Naive thymus-derived CD4-positive, alpha-beta T cell (primary cell): ENCODE measurements at places on chromosomes 16 and 17. TPM values are rescaled to one million over a fixed set of nuclear protein-coding genes. Genes with fewer than 3 reads are reported as not detected.

GRCh38 chr17:73278049-73278464 lies 16.4 kb upstream of the CPSF4L start:
- no peak for DNase-seq

DNA sequence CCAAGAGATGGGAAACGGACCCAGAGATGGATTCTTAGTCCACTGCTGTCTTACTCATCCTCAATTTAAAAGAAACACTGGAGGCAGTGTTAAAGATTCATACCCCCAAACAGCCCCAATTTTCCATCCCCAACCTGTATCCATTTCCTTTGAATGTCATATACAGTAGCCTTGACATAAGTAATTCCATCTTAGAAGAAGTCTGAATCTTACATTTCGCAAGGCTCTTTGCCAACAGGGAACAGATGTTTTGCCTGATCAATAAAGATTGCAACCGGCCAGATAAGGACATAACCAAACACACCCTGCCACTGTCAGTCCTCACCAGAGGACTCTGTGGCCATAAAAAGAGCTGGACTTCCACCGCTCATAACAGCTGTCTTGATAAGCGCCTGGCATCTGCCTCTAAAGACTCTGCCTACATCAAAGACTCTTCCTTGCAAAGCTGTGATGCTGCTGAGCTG lies 59.0 kb upstream of the MED9 start:
- no peak for DNase-seq

Gene VKORC1
- total RNA-seq = 35.6 TPM

Gene ATP2A1
- total RNA-seq = 1.4 TPM

DNA sequence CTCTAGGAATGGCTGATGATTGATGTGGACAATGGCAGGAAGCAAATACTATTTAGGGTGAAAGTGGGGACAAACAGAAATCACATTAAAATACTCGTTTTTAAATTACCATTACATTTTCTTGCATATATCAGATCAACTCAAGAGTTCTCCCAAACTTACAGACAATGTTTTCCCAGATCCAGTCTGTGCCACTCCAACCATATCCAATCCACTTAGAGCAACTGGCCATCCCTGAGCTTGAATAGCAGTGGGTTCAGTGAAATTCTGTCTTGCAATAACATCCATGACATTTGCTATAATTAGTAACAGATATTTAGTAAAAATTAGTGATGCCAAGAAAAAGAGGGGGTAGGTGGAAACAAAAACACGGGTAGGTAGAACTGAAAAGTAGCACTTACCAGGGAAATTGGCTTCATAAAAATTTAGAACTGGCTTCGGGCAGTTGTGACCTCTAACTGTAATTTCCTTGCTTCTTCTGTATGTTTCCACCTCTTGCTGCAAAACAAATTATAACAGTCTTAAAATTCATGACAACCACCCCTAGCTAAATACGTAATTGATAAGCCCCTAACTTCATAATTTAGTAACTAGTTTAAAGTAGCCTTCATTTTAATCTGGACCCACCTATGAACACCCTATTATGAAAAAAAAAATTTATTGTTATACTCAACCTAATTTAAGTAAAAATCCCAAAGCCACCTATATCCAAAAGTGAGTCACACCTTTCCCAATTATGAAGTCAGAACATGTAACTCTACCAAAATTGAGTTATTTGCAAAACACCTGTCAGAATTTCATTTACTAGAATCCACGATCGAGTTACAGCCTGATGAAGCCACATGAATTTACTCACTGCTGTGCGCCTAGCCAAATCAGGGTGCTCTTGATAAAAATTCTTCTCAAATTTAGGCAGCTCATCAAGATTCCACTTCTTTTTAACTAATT lies 2.0 kb downstream of the DDX5 start:
- no peak for DNase-seq

DNA sequence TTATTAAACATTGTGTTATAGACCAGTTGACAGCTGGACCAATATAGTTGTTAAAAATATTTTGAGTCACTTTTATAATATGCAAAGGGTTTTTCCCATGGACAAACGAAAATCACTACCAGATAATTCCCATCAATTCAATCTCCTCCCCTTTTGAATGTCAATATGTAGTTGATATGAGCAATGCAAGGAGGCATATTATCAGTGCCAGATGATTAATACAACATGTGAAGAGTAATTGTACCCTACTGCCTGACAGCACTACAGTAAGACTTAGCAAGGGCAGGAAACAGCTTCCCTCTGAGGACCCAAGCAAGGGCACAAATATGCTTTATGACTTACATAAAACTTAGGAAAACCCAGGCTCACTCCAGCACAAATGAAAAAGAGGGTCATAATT lies 17.3 kb downstream of the KANSL1 start:
- no peak for DNase-seq

Gene XYLT1
- total RNA-seq = 29.6 TPM

GRCh38 chr17:61362852-61363600 lies 36.6 kb upstream of the TBX2 start:
- DNase-seq = no peak

Gene GAA
- 54.6 TPM for total RNA-seq

GRCh38 chr17:30101686-30102390 lies 14.8 kb upstream of the NSRP1 start:
- DNase-seq = no peak

DNA sequence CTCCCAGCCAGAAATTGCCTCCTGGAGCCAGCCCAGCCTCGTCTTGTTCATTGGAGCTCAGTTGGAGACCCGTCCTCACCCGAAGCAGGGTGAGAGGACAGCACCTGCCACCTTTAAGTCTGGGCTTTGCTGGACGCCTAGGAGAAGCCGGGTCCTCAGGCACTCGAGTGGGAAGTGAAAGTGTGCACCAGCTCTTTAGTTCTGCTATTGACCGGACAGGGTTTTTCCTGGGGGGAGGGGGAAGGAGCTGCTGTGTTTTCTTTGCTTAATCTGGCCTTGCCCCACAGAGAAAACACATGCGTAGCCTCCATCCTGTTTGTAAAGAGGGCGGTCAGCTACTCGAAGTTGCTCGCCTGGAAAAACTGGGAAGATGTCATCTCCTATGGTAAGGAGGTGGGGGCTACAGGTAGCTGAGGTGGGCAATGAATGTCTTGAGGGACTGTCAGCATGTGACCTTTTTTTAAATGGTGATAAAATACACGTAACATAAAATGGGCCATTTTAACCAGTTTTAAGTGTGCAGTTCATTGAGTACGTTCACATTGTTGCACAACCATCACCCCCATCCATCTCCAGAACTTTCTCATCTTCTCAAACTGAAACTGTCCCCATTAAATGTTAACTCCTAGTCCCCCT lies 34.4 kb downstream of the CMIP start:
- DNase-seq = no peak

Gene ZFP3
- 3.5 TPM for total RNA-seq

GRCh38 chr16:69888005-69888590 lies 63.0 kb upstream of the CLEC18A start:
- DNase-seq = no peak

Gene AXIN2
- total RNA-seq = 39.5 TPM

Gene KRTAP3-2
- total RNA-seq = not detected

Gene CENPN
- 6.9 TPM for total RNA-seq

Gene MYH2
- total RNA-seq = not detected

Gene HBA1
- 2.2 TPM for total RNA-seq

DNA sequence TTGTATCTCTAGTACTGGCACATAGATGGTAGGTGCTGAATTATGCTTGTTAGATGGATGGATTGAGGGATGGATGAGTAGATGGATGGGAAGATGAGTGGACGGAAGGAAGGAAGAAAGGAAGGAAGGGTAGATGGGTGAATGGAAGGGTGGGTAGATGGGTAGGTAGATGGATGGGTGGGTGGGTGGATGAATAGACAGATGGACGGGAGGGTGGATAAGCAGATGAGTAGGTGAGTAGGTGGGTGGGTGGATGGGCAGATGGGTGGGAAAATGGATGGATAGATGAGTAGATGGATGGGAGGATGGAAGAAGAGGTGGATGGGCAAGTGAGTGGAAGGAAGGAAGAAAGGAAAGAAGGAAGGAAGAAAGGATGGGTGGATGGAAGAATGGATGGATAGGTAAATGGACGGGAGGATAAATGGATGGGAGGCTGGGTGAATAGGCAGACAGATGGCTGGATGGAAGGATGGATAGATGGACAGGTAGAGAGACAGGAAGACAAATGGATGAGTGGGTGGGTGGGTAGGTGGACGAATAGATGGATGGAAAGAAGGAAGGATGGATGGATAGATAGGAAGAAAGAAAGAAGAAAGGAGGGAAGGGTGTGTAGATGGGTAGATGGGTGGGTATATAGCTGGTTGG lies 56.9 kb downstream of the MYH11 start:
- DNase-seq = no peak

GRCh38 chr17:64449545-64449944 lies 630 bp downstream of the MILR1 start:
- DNase-seq = no peak

Gene C16orf46
- total RNA-seq = 0.36 TPM in 1 of 2 replicates, not detected in the other
